ENCODE measurements at places on chromosomes 12 and 14. TPM values are rescaled to one million over a fixed set of nuclear protein-coding genes. Genes with fewer than 3 reads are reported as not detected.

DNA sequence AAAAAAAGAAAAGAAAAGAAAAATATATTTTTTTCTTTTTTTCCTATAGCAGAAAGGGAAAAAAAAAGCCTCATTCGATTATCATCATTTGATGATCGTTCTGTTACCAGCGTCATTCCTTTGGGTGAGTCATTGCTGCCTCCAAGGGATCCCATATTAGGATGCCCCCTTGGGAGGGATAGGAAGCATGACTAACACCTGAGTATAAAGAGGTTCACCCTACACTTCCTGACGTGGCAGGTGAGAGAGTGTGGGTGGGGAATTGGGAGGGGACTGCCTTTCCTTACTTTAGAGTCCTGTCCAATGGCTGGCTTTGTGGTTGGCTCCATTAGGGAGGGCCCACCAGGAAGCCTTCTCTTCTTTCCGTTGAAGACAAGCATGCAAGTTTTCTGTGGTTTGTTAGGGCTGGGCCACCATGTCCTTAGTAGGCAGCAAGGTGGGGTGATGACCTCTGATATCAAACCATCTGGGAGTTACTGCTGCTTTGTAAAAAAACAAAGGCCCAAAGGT lies 56.1 kb upstream of the FUT8 start:
- DNase-seq = peak; percentile 21

GRCh38 chr14:67413806-67414769 lies 2.1 kb upstream of the PLEK2 start:
- no peak for DNase-seq

- DNase-seq = peak; percentile 72
Observed at GRCh38 chr14:100673085-100673806, 53.4 kb upstream of the DLK1 start.

DNA sequence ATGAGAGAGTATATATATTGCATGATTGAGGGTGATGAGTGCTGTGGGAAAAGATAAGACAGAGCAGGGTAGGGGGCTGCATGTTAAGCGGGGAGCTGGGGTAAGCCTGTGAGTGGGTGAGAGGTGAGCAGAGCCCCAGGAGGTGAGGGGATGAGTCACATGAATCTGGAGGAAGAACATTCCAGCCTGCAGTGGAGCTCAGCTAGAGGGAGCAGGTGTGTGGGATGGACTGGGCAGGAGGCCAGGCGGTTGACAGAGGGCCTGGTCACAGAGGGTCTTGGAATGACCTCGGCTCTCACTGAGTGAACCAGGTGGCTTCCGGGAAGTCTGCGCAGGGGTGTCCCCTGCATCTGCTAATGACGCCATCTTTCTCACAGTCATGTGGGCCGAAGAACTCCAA lies 44.4 kb downstream of the GIT2 start:
- DNase-seq = no peak

DNA sequence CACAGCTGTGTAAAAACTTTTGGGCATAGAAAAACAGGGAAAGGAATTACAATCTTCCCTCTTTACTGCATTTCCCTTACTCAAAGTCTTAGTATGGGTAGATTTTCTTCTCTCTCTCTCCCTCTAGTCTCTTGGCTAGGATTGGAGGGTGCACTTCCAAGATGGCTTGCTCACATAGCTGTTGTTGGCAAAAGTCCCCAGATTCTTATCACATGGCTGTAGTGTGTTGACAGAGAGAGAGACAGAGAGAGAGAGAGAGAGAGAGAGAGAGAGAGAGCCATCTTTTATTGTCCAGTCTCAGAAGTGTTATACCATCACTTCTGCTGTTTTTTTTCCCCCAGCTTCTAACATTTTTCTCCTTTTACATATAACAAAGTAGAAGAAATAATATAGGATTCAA lies 6.3 kb upstream of the OR4E2 start:
- no peak for DNase-seq

Gene INHBC
- polyA plus RNA-seq = not detected

Gene ZNF705A
- polyA plus RNA-seq = not detected

Gene LRTM2
- not detected for polyA plus RNA-seq

Gene NINJ2
- 2.6 TPM for polyA plus RNA-seq

Data from GM23338 (cell line).